Left ventricle myocardium superior (tissue), 1 donor: ENCODE measurements at places on chromosomes 2 and 18. TPM values are rescaled to one million over a fixed set of nuclear protein-coding genes. Genes with fewer than 3 reads are reported as not detected.

- no peak for DNase-seq
Measured at GRCh38 chr18:53757328-53757727, 467.1 kb downstream of the MBD2 start.

GRCh38 chr2:203040966-203041521 is 26.4 kb downstream of the NBEAL1 start:
- DNase-seq, result no peak

Gene TWIST2
- total RNA-seq, result 2.6 TPM

Gene MC2R
- not detected for total RNA-seq

GRCh38 chr2:142946941-142947340 is 69.5 kb downstream of the KYNU start:
- DNase-seq, result no peak

DNA sequence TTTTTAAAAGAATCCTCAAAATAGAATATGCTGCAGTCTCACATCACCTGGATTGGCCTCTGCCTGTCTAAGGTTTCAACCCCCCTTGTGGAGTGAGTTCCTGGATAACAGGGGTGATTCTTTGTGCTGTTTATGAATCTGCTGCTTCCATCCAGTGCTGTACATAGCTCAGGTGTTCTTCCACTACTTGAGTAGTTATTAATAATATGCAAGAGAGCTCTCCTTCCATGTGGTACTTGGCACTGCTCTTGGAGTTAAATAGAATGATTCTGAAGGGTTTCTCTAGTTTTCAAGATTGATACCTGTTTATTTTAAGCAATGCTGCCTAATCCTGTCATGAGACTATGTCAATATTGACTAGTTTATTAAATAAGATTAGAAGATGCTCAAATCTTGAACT is 273.6 kb downstream of the RDH14 start:
- DNase-seq, result no peak

Gene TMEM150A
- 14.9 TPM for total RNA-seq

DNA sequence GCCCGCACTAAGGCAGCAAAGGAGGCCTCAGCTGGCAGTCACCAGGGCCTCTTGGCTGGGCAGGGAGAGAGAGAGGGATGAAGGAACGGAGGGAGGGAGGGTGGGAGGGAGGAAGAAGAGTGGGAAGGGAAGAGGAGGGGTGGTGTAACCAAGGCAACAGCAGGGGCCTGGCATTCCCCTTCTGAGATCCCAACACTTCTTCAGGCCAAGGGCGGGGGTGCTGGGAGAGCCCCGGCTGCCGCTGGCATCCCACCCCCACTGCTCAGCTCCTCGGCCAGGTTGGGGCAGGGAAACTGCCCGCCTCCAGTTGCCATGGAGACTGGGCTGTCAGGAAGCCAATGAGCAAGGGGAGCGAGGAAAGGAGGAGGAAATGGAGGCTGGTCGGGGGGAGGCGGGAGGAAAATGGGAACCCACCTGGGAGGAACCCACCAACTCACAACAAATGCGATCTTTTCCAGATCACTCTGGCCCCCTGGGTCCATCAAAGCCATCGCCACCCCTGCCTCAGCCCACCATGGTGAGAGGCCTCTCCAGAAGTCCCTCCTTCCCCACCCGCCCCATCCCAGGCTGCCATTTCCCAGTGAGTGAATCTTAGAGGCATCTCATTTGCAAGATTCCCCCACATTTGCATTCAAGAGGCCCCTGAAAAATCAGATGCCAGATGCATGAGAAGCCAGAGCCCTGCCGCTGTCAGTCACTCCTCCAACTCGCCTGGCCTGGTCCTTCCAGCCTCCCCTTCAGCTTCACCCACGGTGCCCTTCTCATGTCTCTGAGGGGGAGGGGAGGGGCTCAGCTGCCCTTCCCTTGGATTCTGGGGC is 12.4 kb downstream of the SH2D6 start:
- DNase-seq, result no peak

DNA sequence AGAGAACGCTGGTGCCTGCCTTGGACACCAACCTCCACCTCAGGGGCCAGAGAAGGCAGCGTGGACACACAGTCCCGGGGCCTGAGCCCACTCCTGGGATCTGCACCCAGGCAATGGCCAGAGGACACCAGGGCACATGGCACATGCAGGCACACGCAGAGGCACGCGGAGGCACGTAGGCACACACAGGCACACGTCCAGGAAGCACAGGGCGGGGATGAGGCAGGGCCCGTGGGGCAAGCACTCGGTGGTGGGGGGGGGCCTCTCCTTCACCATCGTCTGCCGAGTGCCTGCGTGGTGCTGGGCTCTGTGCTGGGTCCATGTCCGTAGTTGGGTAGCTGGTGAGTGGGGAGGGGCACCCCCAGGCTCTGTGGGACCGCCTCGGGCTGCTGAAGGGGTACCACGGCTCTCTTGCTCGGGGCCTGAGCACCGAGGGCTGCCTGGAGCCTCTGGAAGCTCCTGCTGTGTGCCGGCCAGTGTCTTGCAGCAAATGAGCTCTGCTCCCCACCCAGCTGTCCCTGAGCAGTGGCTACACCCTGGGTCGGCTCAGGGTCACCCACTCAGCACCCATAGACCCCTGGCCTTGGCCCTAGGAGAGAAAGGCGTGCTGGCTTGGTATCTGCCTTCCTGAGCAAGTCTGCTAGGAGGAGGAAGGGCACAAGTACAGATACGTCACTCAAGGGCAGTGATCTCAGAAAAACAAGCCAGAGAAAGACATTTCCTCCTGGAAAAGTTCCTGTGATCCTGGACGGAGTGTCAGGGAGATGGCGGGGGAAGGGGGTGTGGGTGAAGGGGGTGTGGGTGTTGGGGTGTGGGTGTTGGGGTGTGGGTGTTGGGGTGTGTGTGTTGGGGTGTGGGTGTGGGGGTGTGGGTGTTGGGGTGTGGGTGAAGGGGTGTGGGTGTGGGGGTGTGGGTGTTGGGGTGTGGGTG is 26.4 kb downstream of the RTP5 start:
- peak; percentile 41 for DNase-seq

DNA sequence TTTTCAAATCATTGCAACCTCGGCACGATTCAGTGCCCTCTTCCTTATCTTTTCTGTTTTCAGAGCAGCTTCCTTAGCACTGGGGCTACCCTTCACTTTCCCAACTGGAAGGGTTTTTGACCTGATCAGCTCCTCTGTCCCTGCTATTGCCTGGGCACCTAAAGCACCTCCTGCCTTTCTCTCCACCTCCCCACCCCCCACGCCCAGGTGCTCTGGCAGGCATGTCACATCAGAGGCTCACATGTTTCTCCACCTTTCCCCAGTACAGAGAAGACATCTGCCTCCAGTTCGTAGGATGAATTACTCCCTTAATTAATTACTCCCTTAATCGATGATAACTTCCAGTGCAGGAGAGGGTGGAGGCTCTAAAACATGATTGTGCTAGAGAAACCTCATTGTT is 88.7 kb upstream of the LCLAT1 start:
- no peak for DNase-seq

DNA sequence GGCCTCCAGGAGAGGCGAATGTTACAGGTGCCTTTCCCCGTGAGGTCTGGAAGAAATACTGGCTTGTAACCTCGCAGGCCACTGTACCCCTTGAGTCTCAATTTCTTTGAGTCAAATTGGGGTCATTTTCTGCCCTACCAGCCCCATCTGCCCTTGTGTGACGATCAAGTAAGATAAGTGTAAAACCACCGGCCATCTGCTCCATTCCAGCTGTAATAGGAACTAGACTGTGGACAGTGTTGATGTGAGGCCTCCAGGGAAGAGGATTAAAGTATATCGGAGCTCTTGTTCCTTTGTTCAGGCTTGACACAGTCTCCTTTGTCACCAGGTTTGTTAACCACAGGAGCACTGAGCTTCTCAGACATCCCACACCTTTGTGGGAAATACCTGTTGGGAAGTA is 65.6 kb downstream of the MRPS9 start:
- no peak for DNase-seq

- DNase-seq, result no peak
Measured at GRCh38 chr18:26215247-26215970, 10.8 kb upstream of the TAF4B start.

DNA sequence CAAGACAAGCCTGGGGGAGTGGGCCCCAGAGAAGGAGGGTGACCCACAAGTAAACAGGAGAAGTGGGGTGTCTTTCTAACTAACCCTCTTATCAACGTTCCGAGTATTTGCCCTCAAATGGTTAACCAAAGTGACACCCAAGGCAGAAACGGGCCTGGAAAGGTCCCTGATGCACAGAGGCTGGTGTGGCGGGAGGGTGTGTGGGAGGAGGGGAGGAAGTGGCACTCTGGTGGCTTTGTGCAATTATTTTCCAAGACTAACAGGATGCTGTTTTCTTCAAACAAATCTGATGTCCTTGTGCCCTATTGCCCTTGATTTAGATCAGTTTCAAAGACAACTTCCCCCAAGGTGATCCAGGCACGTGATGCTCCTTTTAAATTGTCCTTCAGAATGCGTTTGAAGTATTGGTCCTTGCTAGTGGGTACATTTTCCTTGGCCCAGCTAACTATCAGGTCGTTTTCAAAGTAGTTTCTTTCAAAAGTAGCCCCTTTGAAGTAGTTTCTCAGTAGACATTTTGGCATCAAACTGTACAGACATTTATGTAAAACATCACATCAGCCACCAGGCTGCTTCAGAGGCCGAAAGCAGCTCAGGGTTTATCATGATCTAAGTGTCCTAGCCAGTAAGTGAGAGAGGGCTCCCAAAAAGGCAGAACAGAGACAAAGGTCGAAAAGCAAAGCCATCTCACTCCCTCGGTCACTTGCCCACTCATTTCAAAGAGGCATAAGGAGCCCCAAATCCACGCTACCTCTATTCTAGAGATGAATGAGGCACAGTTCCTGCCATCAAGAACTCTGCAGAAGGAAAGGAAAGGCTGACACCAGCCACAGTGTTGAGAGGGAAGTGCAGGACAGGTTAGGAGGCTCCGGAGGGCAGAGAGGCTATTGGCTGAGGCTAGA is 371.1 kb upstream of the ID2 start:
- DNase-seq, result no peak

DNA sequence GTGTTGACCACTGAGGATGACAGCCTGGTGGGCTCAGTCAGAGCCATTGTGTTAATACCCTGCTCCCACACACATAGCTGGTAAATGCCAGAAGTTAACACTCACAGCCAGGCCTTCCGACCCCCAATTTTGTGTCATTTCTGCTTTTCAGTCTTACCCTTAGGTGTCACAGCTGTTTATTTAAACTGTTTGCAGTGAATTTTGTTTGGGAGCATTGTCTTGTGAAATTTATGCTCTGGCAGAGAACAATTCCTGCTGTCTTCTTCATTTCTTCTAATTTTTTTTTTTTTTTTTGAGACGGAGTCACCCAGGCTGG is 8.2 kb downstream of the LPIN1 start:
- no peak for DNase-seq

Gene ZEB2
- total RNA-seq, result 83.2 TPM

GRCh38 chr2:38170067-38170466 is 94.1 kb upstream of the CYP1B1 start:
- no peak for DNase-seq

Gene DOK1
- total RNA-seq, result 4.4 TPM

GRCh38 chr2:4539121-4539520 is 835.7 kb downstream of the DCDC2C start:
- DNase-seq, result no peak

Gene COBLL1
- 17.0 TPM for total RNA-seq

Gene TET3
- total RNA-seq, result 3.3 TPM

- DNase-seq, result no peak
Measured at GRCh38 chr2:64737547-64737946, 83.8 kb upstream of the SERTAD2 start.

Gene ZNF236
- 13.4 TPM for total RNA-seq

DNA sequence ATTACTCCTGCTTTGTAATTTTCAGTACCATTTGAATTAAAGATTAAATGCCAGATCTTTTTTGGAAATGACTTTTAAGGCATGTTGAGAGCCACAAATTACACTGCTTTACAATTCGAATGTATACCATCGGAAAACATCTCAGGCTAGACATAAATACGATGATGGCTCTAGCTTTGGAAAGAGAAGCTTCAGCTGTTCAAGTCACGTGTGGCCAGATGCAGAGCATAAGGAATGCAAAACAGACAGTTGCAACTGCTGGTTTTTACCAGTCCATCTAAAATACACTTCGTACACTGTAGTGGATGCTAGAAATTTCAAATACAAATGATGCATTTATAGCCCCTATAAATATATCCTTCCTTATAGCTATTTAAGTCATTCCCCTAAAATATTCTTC is 8.0 kb downstream of the ZNF516 start:
- DNase-seq, result no peak

GRCh38 chr2:231524477-231525247 is 5.6 kb downstream of the NMUR1 start:
- DNase-seq, result no peak

GRCh38 chr2:62150597-62151305 is 45.2 kb upstream of the B3GNT2 start:
- no peak for DNase-seq

DNA sequence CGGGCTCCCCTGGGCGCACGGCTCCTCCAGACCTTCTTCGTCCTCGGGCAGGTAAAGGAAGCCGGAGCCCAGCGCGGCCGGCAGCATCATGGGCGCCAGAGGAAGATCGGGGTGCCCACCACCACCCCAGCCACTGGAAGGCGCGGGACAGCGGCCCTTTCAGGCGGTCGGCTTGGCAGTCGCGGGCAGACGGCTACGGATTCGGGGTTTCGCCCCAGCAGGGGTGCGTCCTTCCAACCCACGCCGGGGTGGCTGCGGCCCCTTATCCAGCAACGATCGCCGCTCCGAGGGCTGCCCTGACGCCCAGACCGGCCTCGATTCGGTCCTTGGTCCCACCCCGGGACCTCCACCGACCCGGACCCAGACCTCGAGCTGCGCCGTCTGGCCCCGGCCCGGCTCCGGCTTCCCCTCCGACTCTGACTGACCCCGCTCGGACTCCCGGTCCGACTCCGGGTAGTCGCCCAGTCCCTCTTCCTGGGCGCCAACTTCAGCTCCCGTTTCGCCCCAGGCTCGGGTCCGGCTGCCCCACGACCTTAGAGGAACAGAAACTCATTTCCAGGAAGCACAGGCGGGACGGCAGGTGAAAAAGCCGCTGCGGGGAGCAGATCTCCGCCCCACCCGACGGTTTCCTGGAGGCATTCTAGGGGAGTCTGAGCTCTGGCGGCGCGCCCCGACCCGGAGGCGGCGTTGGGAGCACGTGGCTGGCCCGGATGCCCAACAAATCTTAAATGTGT is 30.2 kb upstream of the SSB start:
- DNase-seq, result peak; percentile 46

Gene CCBE1
- 0.92 TPM for total RNA-seq
